ENCODE measurements at places on chromosomes 3 and 15.

DNA sequence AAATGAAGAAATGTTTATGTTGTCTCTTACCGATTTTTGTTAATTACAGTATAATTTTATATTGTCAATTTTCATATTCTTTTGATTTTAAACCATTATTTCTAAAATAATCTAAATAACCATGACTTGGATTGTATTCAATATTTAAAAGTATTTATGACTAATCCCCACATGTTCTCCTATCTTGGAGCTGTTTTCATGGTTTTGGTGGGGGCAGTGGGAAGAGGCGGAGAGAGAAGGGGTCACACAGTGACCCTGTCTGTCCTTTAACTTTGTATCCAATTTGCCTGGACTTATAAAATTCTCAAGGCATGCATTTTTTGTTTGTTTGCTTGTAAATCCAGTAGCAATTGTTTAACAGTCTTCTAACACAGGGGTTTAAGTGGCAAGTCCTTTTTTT lies 407.4 kb downstream of the NTRK3 start:
- no peak overlapping the region for H3K4me3 ChIP-seq
- H3K36me3 ChIP-seq, result no peaks in the 10 kb centered on the region
- no peak overlapping the region for H3K27ac ChIP-seq
- H3K4me1 ChIP-seq, result no peaks in the 10 kb centered on the region
- no peaks in the 10 kb centered on the region for H3K27me3 ChIP-seq

GRCh38 chr3:12970684-12971083 lies 102.5 kb downstream of the IQSEC1 start:
- H3K27ac ChIP-seq, result no peak overlapping the region
- H3K4me1 ChIP-seq, result peaks cover 17% of the 10 kb centered on the region
- no peaks in the 10 kb centered on the region for H3K27me3 ChIP-seq
- H3K36me3 ChIP-seq, result peaks cover 3% of the 10 kb centered on the region
- DNase-seq, result no peak

DNA sequence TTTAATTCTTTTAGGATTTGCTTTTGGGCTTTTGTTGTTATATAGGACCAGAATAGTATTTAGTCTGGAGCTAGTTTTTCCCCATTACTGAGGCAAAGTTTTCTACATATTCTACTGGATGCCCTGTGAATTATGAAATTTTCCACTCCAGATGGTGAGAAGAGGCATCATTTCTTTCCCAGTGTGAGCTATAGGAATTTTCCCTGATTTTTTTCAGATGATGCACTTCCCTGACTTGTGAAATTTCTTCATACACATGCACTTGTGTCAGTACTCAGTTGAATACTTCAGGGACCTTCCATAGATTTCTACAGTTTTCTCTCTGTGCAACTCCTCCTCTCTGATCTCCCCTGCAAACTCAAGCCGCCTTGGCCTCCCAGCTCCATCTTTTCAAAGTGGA lies 73.7 kb upstream of the SLCO2A1 start:
- DNase-seq, result no peak
- H3K4me3 ChIP-seq, result no peak overlapping the region

DNA sequence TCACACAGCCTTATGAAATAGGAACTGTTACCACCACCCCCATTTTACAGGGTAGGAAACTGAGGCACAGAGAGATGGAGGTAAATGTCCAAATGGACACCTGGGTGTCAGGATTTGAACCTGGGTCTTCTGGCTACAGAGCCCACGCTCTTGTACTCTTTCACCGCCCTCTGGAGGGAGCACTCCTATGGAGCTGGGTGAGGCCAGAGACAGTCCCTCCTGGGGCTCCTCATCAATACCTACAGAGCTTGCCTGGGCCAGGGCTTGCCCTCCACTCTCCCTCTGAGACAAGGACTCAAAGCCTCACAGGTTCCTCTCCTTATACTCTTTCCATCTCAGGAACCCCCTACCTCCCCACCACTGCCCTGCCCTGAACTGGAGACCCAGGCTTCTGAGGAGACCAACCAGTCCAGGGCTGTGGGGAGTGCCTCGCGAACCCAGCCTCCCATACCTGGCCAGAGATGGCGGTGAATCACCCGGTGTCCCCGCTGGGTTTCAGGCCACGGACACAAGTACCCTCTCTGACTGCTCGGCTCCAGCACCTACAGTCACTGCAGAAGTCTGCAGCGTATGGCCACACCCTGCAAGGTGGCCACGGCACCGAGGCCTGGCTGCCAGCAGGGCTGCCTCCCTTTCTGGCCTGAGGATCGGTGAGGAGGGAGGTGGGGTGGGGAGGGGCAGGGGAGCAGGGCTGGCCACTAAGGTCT lies 22.1 kb upstream of the ATP2B2 start:
- no peaks in the 10 kb centered on the region for H3K36me3 ChIP-seq
- H3K4me1 ChIP-seq, result no peaks in the 10 kb centered on the region
- H3K27ac ChIP-seq, result no peak overlapping the region
- DNase-seq, result no peak
- H3K27me3 ChIP-seq, result peaks cover 29% of the 10 kb centered on the region

- H3K36me3 ChIP-seq, result no peaks in the 10 kb centered on the region
- no peak overlapping the region for H3K27ac ChIP-seq
- DNase-seq, result peak; percentile 75
These were observed 7.9 kb upstream of the CYP11A1 start for GRCh38 chr15:74375303-74375693.

DNA sequence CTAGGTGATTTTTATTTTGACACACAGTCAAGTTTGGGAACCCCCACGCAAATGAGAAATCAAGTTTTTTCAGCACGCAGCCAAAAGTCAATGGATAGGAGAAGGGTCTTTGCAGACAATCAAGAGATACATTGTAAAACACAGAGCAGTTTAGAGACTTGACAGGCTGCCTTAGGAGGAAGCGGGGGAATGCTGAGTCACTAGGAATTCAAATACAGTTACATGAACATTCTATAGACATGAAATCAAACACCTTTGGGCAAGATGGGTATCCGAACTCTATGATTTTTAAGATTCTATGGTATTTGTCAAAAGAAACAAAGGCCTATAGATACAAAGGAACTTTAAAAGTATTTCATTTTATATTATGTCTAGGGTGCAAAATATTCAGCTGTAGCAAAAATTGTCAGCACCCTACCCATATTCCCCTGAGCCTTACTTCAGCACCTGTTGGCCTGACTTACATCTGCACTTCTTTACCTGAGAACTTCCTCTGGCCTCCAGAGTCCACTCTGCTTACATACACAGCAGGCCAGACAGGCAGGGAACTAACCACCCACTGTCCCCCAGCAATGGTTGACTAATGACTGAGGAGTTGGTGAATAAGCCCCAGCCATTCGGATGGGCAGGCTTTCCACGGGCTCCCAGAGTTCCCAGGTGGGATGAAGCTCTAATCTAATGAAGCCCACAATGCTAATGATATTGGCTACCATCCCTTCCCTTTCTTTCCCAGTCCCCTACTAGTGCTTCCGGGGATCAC lies 289.3 kb upstream of the RORA start:
- H3K27me3 ChIP-seq, result peaks cover 9% of the 10 kb centered on the region
- H3K4me1 ChIP-seq, result no peaks in the 10 kb centered on the region
- no peak overlapping the region for H3K4me3 ChIP-seq
- no peak for DNase-seq

- no peaks in the 10 kb centered on the region for H3K27me3 ChIP-seq
- no peak for DNase-seq
- H3K27ac ChIP-seq, result no peak overlapping the region
- no peaks in the 10 kb centered on the region for H3K36me3 ChIP-seq
- no peak overlapping the region for H3K4me3 ChIP-seq
- H3K4me1 ChIP-seq, result no peaks in the 10 kb centered on the region
These were observed 280.6 kb upstream of the ZNF717 start for GRCh38 chr3:76065964-76066363.

DNA sequence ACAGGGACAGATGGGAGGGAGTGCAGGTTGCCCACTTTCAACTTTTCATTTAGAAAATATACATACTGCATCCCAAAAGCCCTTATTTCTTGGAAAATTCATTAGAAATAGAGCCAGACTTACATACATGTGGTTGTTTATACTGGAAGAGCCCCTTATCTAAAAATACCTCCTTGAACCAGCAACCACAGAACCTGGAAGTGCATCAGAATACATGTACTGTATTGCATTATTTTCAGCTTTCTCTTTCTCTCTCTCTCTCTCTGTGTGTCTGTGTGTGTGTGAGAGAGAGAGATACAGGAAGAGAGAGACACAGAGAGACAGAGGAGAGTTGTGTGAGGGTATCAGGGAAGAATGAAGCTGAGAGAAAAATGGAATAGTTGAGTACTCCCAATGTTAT lies 29.5 kb upstream of the LSAMP start:
- H3K4me1 ChIP-seq, result no peaks in the 10 kb centered on the region

DNA sequence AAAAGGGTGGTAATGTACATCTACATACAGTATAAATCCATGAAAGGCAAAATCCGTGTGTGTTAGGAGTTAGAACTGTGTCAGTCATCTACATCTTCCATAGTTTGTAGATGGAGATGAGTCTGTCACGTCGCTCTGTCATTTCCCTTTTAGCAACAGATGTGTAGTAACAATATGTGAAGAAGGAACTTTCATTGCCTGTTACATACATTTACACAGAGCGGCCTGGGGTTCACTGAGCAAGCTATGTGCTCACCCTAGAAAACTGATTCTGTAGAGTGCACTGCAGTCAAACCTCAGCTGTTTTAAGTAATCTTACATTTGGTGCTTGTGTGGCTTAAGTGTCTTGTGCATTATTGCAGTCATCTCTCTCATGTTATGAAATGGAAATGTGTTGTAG lies 41.6 kb upstream of the AP3B2 start:
- H3K27ac ChIP-seq, result peak overlapping the region; percentile 99
- no peak for DNase-seq
- H3K4me3 ChIP-seq, result peak overlapping the region; percentile 100
- H3K27me3 ChIP-seq, result no peaks in the 10 kb centered on the region
- H3K4me1 ChIP-seq, result peaks cover 33% of the 10 kb centered on the region

- no peaks in the 10 kb centered on the region for H3K36me3 ChIP-seq
- peaks cover 58% of the 10 kb centered on the region for H3K4me1 ChIP-seq
- H3K4me3 ChIP-seq, result no peak overlapping the region
- peak overlapping the region; percentile 2 for H3K27ac ChIP-seq
- H3K27me3 ChIP-seq, result no peaks in the 10 kb centered on the region
These were observed 78.0 kb upstream of the MBNL1 start for GRCh38 chr3:152190636-152191183.

GRCh38 chr15:66865622-66866611 lies 163.9 kb downstream of the SMAD6 start:
- no peak overlapping the region for H3K4me3 ChIP-seq
- peaks cover 7% of the 10 kb centered on the region for H3K27me3 ChIP-seq
- no peak for DNase-seq
- H3K27ac ChIP-seq, result no peak overlapping the region
- no peaks in the 10 kb centered on the region for H3K36me3 ChIP-seq
- peaks cover 11% of the 10 kb centered on the region for H3K4me1 ChIP-seq

- DNase-seq, result peak; percentile 6
- H3K4me3 ChIP-seq, result no peak overlapping the region
- H3K4me1 ChIP-seq, result peaks cover 55% of the 10 kb centered on the region
- H3K27me3 ChIP-seq, result no peaks in the 10 kb centered on the region
- H3K36me3 ChIP-seq, result no peaks in the 10 kb centered on the region
- H3K27ac ChIP-seq, result no peak overlapping the region
These were observed 139.0 kb downstream of the CHDH start for GRCh38 chr3:53707222-53707621.

DNA sequence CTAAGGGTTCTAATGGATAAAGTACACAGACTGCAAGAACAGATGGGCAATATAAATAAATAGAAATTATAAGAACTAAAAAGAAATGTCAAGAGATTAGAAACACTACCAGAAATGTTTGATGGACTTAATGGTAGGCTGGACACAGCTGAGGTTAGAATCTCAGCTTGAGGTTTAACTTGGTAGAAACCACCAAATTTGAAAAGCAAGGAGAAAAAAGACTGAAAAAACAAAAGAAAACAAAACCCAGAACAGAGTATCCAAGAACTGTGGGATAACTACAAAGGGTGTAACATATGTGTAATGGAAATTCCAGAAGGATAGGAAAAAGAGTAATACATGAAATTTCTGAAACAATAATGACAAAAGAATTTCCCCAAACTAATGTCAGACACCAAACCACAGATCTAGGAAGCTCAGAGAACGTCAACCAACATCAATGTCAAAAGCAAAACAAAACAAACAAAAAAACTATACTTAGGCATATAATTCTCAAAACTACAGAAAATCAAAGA lies 35.0 kb downstream of the RFX7 start:
- DNase-seq, result no peak
- peak overlapping the region; percentile 40 for H3K4me3 ChIP-seq
- peaks cover 57% of the 10 kb centered on the region for H3K36me3 ChIP-seq
- H3K27me3 ChIP-seq, result no peaks in the 10 kb centered on the region
- peaks cover 66% of the 10 kb centered on the region for H3K4me1 ChIP-seq

DNA sequence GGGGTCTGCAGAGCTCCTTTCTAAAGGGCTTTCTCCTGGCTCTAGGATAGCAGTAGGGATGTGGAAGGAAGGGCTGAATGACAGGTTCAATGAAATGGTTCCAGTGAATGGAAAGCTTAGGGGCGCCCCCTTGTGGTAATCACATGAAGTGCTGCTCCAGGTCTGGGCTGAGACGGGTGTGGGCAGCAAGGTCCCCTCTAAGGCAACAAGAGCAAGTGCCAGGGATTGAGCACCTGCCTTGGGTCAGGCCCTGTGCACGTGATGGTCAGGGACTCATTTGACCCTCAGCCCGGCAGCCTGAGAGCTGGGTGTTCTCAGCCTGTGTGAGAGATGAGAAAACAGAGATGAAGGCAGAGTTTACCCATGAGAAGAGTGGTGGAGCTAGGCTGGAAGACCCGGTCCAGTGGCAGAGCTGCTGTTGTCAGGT lies 12.1 kb upstream of the CX3CR1 start:
- H3K4me3 ChIP-seq, result no peak overlapping the region
- H3K27ac ChIP-seq, result peak overlapping the region; percentile 52
- peaks cover 57% of the 10 kb centered on the region for H3K4me1 ChIP-seq

GRCh38 chr15:45087513-45087912 lies 26.5 kb downstream of the DUOX2 start:
- no peaks in the 10 kb centered on the region for H3K4me1 ChIP-seq
- peaks cover 28% of the 10 kb centered on the region for H3K27me3 ChIP-seq
- no peak overlapping the region for H3K4me3 ChIP-seq

- DNase-seq, result no peak
- no peak overlapping the region for H3K4me3 ChIP-seq
- no peaks in the 10 kb centered on the region for H3K4me1 ChIP-seq
- H3K27ac ChIP-seq, result no peak overlapping the region
These were observed 186.9 kb upstream of the STAC start for GRCh38 chr3:36193448-36193847.

- peaks cover 26% of the 10 kb centered on the region for H3K4me1 ChIP-seq
- no peak overlapping the region for H3K27ac ChIP-seq
- no peaks in the 10 kb centered on the region for H3K36me3 ChIP-seq
- peaks cover 42% of the 10 kb centered on the region for H3K27me3 ChIP-seq
These were observed 71.0 kb downstream of the ZMAT3 start for GRCh38 chr3:179000659-179001058.
